Stimulated activated CD8-positive, alpha-beta memory T cell treated with anti-CD3 and anti-CD28 coated beads, Interleukin-4, amount 100 ng/mL, for 1 hour (primary cell): ENCODE measurements at places on chromosomes 2 and 18.

- no peak for DNase-seq
Observed at GRCh38 chr2:116586328-116586689, 1228.2 kb upstream of the DDX18 start.

DNA sequence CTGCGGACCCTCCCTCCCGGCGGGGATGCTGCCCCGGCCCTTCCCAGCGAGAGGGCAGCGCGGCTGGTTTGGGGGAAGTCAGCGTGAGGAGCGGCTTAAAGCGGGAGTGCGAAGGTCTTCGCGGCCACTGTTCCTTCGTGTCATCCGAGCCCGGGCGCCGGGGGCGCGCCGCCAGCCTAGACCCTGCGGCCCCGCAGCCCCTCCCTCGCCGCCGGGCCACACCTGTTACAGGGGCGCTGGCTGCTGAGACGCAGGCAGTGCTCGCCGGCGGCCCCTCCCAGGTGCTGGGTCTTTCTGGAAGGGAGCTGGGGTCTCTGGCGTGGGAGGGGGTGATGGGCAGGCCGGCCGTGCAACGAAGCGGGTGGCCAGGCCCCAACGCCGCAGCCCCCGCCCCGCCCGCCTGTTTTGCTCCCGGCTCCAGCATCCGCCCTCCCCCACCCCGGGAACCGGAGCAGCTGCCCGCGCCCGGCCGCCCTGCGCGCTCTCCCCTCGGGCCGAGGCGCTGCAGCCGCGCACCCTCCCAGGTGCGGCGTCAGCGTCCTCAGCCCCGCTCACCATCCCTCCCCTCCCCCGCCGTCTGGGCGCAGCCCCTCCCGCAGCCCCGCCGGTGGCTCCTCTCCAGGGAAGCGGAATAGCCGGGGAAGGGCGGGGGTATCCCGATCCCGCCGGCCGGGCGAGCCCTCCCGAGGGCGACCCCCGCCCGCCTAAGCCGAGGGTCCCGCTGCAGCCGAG, 727 bp downstream of the KIF1A start:
- DNase-seq = no peak

GRCh38 chr2:28684142-28684858, 67.3 kb upstream of the PPP1CB start:
- no peak for DNase-seq

GRCh38 chr2:202278944-202279343, 13.4 kb downstream of the NOP58 start:
- no peak for DNase-seq

DNA sequence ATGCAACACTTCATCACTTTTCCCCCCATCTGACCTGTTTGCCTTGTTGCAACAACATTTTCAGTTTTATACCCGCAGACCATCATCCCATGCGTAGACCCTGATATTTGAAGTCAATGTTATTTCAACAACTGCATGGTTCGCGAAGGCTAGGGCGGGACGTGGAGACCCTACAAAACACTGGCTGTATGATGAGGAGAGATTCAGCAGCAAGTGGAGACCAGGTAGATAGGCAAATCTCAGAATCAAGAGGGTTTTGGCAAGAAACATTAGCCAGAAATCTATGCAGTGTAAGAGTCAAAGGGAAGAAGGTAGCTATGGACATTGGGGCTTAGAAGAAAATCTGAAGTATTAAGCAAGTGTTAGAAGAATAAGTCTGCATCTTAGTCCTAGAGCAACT, 42.4 kb upstream of the SPAG16 start:
- DNase-seq = no peak

DNA sequence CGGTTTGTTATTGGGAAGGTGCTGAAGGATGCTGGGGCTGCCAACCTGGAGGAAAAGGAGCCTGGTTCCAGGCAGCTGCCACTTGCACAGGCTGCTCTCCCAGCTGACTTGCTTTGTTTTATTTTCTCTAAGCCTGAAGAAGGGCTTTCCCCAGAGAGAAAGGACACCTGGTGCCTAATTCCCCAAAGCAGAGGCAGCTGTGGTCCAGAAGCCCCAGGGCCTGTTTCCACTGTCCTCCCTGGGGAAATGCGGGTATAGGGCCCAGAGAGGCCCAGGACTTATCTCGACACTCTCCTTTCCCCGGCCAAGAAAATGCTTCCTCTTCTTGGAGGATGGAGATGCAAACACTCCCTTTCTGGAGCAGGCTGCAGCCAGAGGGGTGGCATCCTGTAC, 30.1 kb downstream of the INO80C start:
- no peak for DNase-seq

- DNase-seq = no peak
Observed at GRCh38 chr18:5500158-5500939, 43.4 kb downstream of the EPB41L3 start.

DNA sequence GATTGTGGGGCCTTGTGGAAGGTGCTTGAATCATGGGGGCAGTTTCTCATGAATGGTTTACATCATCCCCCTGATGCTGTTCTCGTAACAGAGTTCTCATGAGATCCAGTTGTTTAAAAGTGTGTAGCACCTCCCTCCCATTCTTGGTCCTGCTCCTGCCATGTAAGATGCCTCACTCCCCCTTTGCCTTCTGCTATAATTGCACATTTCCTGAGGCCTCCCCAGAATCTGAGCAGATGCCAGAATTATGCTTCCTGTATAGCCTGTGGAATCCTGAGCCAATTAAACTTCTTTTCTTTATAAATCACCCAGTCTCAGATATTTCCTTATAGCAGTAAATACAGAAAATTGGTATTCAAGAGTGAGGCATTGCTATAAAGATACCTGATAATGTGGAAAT, 15.6 kb upstream of the WDR75 start:
- DNase-seq = no peak

DNA sequence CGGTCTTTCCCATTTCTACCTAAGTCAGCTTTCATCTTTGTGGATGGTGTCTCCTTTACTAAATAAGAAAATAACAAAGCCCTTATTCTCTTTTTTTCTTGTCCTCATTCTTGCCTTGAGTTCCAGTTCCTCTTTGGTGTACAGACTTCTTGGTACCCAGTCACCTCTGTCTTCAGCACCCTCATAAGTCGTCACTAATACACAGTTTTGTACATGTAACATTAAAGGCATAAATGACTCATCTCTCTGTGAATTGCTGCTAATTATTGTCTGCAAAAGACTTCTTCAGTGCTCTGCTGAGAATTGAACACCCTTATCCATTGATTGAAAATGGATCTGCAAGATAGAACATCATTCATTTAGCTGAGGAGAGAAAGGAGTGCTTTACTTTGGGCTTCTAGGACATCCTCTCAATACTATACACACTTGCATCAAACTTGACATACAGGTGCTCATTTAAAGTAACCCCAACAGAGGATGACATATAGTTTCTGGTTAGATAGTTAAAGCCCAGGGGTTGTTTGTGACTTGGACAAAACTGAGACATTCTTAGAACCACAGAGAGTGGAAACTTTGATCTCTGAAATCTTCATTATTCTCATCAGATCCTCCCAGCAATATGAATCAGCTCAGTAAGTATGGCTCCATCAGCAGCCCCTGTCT, 97.0 kb downstream of the XRCC5 start:
- no peak for DNase-seq

- DNase-seq = no peak
Observed at GRCh38 chr2:240967681-240968621, 30.5 kb upstream of the SNED1 start.

GRCh38 chr2:178998539-178998938, 51.4 kb downstream of the CCDC141 start:
- DNase-seq = no peak

- DNase-seq = no peak
Observed at GRCh38 chr2:176165370-176166050, 8.4 kb downstream of the HOXD3 start.

DNA sequence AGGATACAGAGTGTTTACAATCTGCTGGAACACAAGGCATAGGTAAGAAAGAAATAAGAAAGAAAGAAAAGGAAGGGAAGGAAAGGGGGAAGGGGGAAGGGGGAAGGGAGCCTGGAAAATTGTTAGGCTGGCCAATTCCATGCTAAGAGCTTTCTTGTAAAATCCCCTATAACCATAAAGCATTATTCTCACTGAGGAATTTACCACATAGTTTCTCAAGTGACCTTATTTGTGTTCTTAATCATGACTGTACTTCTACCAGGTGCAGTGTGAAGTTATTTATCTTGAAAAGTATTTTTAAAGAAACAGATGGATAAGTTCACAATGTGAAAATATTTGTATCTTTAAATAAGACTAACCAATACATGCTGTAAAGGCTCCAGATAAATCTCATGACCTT, 39.2 kb upstream of the KIDINS220 start:
- no peak for DNase-seq

DNA sequence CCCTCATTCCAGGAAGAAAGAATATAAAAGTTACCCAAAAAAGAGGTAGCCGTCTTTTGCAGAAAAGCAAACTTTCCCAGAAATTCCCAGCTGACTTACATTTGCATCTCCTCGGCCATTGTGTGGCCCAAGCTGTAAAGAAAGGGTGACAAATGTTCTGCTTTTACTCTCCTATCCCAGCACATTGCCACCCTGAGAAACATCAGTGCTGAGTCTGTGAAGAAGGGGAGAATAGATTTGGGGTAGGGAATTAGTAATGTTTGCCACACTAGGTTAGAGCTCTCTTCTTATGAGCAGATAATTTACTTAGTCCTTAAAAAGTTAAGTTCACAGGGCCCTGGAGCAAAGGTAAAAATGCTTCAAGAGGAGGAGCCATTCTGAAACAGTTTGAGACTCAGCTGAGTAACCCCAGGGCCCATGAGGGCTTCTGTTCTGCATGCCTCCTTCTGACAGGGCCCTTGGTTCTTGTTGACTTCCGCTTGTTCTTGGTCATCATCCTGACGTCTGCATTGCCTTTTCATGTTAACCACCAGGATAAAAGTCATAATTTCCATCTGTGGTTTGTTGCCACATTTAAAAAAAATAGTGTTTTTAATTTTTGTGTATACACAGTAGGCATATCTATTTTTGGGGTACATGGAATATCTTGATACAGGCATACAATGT, 550.7 kb downstream of the RNF144A start:
- no peak for DNase-seq

- no peak for DNase-seq
Observed at GRCh38 chr18:34859496-34859895, 149.4 kb downstream of the DTNA start.

DNA sequence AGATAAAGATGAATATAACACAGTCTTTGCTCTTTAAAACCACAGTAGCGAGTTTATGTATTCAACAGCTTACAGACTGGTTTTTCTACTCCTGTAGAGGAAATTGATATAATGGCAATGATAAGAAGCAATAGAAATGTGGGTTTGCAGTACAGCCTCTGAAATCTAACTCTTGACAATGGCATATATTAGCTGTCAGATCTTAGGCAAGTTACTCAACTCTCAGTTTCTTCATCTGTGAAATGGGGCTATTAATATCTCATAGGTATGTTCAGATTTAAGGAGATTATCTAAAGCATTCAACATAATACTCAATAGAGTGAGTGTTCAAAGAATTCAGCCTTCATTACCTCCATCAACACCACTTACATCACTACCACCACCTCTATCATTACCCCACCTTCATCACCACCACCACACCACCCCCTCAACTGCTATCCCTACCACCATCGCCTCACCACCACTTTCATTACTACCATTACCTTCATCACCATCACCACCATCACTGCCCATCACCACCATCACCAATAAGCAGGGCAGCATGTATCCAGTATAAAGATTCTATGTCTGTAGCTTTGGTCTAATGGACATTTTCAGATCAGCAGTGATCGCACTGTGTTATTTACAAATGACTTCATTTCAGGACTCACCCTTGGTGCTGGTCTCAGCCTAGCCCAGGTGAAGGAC, 22.7 kb downstream of the AOX1 start:
- no peak for DNase-seq

GRCh38 chr2:37779139-37779538, 107.7 kb upstream of the CDC42EP3 start:
- DNase-seq = no peak

DNA sequence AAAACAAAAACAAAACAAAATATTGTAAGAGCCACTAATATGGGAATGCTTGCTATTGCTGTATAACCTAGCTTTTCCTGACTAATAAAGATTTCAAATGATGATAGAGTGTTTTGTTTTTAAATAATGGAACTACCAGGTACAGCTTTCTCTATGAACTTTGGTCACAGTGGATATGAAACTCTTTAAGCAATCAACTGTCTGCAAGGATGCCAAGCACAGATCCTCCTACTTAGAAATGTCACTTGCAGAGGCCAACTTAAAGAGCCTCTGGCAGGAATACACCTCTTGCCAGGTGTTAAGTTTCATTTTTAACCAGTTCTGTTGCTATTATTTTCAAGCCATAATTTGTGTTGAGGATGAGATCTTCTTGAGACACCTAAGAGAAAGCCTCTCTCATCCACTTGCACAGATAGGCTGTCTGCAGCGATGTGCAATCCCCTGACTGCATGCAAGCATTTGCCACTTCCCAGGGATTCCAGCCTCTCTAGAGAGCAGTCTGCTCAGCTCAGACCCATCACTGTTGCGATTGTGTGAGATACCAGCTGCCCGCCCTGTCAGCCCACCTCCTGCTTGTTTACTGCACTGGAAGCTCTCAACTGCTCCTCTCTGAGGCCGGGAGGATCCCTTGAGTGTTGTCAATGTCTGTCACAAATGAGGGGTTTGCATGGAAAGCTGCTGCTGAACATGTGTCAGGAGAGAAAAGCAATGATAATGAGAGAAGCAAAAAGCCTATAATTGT, 86.1 kb upstream of the SCG2 start:
- no peak for DNase-seq

DNA sequence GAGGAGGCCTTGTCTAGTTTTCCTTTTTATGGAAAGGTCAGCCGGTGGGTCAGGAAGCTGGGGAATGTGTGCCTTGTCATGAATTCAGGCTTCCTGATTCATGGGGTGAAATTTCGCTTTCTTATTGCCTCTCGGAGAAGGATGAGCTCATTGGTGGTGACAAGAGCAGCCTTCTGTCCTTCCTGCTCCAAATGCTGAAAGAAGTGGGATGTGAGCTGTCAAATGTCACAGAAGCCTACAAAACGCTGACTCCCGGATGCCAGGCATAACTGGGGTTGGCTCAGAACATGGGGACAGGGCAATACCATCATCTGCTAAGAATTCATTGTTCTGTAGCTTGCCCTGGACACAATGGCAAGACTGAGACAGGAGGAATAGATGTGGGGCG, 55.8 kb upstream of the FAM136A start:
- DNase-seq = no peak

DNA sequence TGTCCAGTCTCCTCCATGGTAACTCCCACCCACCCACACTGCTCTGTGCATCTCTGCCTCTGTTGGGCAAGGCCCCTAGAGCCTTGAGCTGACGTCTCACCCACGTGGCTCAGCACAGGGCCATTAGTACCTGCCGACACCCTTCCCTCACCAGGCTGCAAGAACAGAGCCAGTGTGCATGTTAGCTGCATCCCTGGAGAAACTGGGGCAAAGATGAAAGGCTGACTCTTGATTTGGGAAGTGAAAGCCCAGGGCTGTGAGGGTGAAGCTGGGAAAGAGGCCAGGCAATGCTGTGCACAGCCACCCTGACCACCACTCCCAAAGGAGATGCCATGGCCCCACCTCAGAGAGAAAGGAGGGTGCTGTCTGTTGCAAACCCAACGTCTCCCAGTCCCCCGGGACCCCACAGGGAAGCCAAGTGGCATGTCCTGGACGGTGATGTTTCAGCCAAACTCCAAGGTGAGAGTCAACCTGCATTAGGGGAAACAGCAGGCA, 20.0 kb upstream of the HPCAL1 start:
- DNase-seq = no peak

GRCh38 chr2:109349503-109350465, 220.8 kb downstream of the SH3RF3 start:
- no peak for DNase-seq

GRCh38 chr18:48813833-48814489, 136.8 kb downstream of the SMAD7 start:
- no peak for DNase-seq
